ENCODE measurements at places on chromosomes 11 and 22.

DNA sequence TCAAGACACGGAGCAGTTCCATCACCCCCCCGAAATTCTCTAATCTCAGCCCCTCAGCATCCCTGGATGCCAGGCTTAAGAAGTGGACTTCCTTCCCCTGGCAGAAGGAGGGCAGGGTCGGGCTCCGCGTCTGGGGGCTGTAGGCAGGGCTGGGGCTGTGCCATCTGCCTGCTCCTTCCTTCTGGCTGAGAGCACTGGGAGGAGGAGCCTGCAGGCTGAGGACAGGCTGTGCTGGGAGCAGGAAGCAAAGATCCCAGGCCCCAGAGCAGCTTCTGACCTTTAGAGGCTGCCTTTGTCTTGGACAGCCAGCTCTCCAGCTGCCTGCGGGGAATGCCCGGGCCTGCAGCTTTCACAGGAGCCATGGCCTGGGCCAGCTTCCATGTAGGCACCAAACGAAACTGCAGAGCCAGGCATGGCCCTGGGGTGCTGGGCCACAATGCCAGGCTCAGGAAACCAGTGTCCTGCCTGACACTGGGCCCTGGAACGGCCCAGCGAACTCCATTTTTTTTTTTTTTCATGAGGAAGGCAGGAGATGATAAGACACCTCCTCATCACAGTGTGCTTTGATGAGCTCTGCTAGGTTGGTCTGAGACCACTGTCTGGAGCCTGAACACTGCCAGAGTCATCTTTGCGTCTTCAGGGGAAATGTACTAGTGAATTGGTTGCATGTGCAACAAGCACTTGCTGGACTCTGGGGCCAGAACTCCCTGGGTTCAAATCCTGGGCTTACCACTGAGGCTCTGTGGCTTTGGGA lies 67.9 kb downstream of the MCM5 start:
- DNase-seq, result peak; percentile 90

DNA sequence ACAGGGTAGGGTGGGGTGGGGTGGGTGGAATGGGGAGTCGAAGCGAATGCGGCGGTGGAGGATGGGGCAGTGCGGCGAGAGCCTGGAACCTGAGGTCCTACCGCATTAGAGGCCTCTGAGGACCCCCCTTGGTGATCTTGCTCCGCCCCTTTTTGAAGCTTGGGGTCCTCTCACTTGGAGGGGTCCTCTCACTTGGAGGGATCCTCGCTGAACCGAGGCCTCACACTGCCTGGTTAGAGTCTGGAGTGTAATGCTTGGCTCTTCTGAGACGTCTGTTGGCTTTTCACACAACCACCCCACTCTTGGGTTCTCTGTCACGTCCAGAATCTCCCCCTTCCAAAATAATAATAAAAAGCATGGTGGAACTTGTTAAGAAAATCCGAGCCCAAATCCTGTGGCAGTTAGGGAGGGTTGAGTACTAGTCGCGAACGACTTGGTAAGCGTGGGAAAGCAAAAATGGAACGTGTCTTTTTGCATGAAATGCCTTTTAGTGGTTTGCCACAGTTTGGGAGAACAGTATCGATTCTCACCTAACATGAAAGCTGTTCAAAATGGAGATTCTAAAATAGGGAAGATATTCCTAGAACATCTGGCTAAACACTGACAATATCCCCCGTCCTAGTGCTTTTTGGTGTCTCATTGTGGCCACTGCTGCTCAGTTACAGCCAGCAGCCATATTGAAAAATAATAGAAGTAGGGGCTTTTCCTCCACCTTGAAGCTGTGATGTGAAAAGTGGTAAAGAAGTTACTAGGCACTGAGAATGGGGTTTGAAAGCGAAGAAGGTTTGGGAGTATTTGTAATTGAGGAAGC lies 822 bp downstream of the RBX1 start:
- DNase-seq, result no peak

- no peak for DNase-seq
Observed at GRCh38 chr11:12029119-12029518, 20.7 kb upstream of the DKK3 start.

GRCh38 chr11:22244986-22245592 lies 52.2 kb downstream of the ANO5 start:
- DNase-seq, result peak; percentile 34

- DNase-seq, result no peak
Observed at GRCh38 chr11:132751516-132752250, 780.6 kb downstream of the OPCML start.

- DNase-seq, result no peak
Observed at GRCh38 chr11:111429066-111429506, 50.0 kb upstream of the POU2AF1 start.

- DNase-seq, result no peak
Observed at GRCh38 chr11:19199771-19200170, 2.0 kb downstream of the CSRP3 start.

DNA sequence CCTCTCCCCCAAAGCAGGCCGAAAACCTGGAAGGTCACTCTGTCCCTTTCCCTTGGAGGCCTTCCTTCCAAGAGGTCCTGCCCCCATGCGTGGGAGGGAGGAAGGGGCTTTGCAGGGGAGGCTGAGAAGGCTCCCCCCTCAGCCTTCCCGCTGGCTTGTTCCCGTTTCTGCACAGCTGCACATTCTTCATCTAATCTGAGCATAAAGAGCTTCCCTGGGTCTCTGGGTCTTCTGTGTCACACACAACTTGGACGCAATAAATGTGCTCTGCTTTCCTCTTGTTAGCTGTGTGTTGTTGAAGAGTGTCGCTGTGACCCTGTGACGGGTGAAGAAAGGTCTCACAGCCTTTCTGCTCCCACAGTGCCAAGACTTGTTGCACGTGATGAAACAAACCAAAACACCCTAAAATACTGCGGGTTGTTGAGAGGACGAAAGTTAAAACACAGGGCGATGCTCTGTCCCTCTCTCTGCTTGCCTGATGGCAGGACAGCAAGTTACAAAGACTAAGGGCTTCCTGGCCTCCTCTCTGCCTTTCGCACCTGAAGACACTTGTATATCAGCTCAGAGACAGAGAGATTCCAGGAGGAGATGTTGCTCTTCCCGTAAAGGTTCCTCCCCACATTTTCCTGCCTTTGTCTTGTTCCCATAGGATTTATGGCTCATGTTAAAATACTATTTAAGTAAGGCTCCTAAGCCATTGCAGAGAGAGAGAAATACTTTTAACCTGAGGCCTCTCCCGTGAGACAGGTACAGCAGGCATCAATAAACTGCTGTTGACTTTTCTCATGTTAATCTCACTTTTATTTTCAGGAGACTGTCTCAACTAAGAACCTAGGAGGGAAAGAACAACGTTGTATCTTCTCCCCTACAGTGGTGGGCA lies 15.4 kb upstream of the IFITM3 start:
- DNase-seq, result peak; percentile 50

DNA sequence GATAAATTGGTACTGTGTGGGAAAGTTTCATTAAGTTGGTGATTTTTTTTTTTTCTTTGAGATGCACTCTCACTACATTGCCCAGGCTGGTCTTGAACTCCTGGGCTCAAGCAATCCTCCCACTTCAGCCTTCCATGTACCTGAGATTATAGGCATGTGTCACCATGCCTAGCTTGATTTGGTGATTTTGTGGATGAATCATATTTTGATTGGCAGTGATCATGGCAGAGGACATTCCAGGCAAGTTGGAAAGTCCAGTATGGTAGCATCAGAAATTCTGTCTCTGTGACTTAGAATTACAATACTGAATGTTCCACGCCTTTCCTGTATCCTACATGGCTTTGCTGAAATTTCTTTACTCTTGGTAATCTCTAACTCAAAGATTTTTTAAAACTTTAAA lies 49.4 kb downstream of the HORMAD2 start:
- DNase-seq, result no peak

- peak; percentile 41 for DNase-seq
Observed at GRCh38 chr22:29872989-29873388, 10.0 kb upstream of the MTMR3 start.

DNA sequence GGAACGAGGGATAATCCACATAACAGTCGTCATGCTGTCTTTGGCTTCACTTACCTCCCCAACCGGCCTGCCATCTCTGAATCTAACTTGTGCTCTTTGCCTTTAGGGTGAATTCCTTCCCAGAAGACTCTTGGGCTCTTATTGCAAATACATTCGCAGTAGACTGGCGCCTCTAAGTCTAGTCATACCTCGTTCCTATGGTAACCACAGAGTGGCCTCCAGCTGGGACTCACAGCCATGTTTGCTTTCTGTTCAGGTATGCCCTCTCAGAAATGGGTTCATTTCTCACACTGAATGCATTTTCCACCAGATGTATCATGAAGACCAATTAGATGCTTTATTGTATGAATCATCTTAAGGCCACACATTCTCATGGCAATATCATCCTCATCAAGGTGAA lies 112.7 kb downstream of the FAR1 start:
- no peak for DNase-seq

DNA sequence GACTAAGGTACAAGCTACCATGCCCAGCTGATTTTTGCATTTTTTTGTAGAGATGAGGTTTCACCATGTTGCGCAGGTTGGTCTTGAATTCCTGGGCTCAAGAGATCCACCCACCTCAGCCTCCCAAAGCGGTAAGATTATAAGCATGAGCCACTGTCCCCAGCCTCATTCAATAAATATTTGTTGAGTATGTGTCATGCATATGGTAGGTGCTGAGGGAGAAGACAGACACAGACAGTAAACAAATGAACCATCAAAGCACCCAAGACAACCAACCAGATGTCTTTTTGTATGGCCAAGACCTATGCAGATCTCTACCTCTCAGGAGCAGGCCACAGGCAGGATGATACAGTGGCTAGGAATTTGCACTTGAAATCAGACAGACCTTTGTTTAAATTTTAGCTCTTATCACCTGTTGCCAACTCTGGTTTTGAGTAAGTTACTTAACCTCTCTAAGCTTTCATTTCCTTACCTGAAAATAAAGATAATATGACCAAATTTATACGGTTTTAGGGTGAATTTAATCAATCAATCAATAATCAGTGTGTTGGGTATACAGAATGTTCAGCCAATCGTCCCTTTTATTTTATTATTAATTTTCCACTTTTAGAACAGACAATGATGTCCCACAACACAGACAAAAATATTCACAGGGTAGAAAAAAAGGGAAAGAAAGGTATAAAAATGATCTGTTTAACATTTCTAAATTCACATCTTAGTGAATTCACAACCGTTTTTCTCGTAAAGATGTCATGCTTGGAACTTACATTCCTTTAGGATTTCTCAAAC lies 128.2 kb downstream of the SGSM3 start:
- DNase-seq, result no peak

DNA sequence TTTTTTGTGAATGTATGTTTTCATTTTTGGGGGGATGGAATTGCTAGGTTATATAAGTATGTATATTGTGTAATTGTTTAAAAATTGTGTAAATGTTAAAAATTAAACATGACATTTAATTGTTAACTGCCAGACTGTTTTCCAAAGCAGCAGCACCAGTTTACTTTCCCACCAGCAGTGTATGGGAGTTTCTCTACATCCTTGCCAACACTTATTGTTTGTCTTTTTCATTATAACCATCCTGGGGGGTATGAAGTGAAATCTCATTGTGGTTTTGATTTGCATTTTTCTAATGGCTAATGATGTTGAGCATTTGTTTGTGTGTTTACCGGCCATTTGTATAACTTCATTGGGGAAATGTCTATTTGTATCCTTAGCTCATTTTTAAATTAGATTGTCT lies 31.7 kb upstream of the RRAS2 start:
- no peak for DNase-seq

GRCh38 chr22:20165913-20166312 lies 15.1 kb upstream of the CCDC188 start:
- no peak for DNase-seq

DNA sequence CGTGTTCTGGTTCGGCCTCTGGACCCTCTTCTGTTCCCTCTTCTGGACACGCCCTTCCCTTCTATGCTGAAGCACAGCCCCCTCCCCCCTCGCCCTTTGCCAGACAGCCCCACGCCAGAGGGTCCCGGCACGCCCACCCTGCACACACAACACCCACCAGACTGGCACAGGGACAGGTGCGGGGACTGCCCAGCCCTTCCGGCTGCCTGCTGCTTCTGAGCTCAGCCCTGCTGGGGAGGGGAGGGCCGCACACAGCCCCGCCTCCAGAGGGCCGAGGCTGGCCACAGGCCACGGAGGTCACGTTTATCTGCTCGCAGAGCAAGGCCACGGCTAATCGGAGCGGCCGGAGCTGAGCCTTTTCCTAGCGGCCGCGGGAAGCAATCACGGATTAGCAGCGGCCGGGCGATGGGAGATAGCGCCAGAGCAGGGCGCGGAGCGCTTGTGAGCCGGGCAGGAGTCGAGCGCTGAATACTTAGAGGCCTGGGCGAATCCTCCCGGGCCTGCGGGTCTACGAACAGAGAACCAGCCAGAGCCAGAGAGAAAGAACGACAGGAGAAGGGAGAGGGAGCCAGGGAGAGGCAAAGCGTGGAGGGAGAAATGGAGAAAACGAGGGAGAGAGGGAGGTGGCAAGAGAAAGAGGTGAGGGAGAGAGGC lies 21.5 kb downstream of the OTUB1 start:
- peak; percentile 37 for DNase-seq

DNA sequence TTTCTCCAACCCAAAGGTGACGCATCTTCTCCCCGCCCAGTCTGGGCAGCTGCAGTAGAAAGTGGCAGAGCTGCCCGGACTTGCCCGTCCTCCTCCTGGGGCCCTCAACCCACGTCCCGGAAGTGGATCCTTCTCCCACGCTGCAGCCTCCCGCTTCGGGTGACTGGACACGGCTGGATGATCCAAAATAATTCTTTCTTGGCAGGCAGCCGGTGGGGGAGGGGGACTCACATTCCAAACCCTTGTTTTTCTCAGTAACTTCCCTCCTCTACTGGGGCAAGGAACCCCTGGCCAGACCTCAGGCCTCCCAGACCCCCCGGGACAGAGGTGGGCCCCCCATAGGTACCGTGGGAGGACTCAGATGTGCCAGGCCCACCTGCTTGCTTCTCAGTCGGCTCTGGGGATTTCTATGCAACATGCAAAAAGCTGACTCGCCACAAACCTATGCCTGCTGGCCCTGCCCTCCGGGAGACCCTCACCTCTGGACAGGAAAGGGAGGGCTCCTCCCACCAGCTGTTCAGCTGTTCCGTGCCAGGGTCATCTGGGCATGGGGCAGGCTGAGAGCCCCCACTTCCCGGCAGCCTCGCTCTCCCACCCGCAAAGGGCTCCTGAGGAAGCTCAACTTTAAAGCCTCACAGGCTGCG lies 1.4 kb downstream of the PLXNB2 start:
- peak; percentile 49 for DNase-seq

DNA sequence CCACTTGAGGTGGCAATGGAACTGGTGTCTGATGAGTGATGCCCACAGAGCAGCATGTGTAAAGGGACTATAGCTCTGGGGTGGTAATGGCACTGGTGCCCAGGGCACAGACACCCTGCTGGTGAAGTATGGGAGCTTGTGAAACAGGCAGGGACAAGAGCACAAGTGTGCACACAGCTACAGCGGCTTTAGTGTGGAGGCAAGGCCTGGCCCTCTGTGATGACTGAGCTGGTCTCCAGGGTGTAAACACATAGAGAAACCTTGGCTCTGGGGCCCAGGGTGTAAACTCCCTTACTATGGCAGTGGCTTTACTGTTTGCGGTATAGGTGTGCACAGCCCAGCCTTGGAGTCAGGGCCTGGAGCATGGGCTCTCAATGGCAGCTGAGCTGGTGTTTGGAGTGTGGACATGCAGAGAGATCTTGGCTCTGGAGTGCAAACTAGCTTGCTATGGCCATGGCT lies 46.3 kb downstream of the BIRC2 start:
- DNase-seq, result no peak

GRCh38 chr11:48020092-48020755 lies 39.9 kb downstream of the PTPRJ start:
- DNase-seq, result no peak

- DNase-seq, result no peak
Observed at GRCh38 chr11:44877571-44878497, 72.8 kb downstream of the TP53I11 start.

GRCh38 chr22:29105468-29105867 lies 32.6 kb downstream of the KREMEN1 start:
- no peak for DNase-seq
